ENCODE measurements at places on chromosomes 1 and 21.

DNA sequence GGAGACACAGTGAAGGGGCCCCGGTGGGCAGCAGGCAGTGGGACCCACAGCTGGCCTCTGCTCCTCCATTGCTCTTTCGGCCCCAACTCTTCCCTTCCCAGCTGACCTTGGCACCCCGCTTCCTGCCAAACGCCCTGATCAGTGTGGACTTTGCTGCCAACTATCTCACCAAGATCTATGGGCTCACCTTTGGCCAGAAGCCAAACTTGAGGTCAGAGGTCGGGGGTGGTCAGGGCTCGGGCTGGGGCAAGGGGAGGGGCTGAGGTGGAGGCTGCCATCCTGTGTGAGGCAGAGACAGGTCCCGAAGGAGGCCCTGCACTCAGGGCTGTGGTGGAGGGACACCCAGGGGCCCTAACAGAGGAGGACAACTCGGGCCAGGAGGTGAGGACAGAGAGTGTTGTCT, 13.7 kb downstream of the PODN start:
- DNase-seq, result no peak

DNA sequence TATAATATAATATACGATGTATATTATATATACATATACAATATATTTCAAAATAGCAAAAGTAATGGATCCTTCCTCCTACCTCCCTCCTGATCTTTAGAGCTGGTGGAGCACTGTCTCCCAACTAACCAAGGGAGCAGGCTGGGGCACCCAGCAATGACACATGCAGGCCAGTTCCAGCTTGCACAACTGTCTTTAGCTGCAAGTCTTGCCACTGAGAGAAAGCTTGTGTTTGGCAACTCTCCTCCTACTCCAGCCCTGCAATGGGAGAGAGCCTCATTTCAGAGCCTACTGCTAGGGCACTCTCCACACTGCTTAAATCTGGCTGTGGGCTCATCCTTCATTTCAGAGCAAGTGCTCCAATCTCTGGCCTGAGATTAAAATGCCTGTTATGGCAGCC, 469.8 kb upstream of the OLFM3 start:
- no peak for DNase-seq

GRCh38 chr1:162701286-162701685, 69.0 kb downstream of the DDR2 start:
- no peak for DNase-seq

GRCh38 chr1:118217141-118217838, 32.3 kb upstream of the SPAG17 start:
- DNase-seq, result no peak

GRCh38 chr1:25445993-25446538, 15.4 kb downstream of the MACO1 start:
- DNase-seq, result no peak

DNA sequence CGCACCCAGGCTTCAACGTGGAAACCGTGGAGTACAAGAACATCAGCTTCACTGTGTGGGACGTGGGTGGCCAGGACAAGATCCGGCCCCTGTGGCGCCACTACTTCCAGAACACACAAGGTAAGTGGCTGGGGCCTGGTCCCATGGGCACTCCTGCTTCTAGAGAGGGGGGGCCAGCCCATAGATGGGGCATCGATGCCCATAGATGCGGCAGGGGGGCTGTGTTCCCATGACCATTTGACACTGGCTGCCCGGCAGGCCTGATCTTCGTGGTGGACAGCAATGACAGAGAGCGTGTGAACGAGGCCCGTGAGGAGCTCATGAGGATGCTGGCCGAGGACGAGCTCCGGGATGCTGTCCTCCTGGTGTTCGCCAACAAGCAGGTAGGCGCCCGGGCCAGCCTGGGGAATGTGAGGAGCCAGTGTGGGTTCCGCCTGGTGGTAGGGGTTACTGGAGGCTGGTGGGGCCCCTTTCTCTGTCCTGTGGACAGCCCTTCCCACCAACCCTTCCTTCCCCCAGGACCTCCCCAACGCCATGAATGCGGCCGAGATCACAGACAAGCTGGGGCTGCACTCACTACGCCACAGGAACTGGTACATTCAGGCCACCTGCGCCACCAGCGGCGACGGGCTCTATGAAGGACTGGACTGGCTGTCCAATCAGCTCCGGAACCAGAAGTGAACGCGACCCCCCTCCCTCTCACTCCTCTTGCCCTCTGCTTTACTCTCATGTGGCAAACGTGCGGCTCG, 5.6 kb downstream of the C1orf35 start:
- DNase-seq, result no peak

- DNase-seq, result no peak
Observed at GRCh38 chr1:17282836-17283235, 25.2 kb upstream of the PADI4 start.

DNA sequence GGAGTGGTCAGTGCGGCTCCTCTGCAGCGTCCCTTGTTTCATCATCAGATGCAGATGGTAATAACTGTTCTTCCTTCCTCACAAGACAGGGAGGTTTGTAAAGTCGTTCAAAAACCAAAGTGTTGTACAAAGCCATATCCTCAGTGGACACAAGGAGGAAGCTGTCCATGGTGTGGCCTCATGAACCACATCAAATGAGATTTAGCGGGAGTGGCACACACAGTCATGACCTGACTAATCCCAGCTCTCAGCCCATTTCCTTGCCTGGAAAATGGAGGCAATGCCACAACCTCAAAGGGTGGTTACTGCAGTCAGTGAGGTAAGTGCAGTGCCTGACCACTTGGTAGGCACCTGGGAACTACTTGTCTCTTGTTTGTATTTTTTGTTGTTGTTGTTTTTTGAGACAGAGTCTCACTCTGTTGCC, 13.4 kb downstream of the ENTREP3 start:
- no peak for DNase-seq

DNA sequence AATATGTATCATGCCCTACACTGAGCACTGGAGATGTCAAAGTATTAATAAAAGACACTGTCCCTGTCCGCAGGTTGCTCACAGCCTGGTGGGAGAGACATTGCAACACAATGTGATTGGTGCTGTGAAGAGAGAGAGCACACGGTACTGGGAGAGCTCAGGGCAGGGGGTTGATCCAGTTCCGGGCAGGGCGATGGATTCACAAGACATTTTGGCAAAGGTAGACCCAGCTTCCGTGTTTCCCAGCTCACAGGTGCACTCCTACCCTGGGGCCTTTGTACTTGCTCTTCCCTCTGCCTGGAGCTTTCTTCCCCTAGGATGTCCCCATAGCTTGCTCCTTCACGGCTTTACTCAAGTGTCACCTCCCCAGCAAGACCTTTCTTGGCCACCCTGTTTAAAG, 1.4 kb downstream of the PLA2G5 start:
- no peak for DNase-seq

- DNase-seq, result no peak
Observed at GRCh38 chr1:204751883-204752687, 66.5 kb upstream of the LRRN2 start.

DNA sequence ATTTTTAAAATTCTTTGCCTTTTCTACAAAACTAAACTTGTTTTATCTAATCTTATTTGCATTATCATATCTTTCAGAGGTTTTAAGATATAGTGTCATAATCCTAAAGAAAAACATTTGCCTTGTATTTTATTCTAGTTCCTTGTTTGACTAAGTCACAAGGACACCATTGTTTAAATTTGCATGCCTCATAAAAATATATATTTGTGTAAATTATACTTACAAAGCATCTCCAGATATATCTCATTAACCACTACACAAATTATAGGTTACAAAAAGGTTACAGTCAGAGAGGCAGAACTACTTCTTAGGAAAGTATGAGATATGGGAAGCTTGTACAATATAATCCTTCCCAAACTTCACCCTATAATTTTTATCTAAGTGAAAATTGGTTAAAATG, 4.2 kb upstream of the RGS13 start:
- no peak for DNase-seq

DNA sequence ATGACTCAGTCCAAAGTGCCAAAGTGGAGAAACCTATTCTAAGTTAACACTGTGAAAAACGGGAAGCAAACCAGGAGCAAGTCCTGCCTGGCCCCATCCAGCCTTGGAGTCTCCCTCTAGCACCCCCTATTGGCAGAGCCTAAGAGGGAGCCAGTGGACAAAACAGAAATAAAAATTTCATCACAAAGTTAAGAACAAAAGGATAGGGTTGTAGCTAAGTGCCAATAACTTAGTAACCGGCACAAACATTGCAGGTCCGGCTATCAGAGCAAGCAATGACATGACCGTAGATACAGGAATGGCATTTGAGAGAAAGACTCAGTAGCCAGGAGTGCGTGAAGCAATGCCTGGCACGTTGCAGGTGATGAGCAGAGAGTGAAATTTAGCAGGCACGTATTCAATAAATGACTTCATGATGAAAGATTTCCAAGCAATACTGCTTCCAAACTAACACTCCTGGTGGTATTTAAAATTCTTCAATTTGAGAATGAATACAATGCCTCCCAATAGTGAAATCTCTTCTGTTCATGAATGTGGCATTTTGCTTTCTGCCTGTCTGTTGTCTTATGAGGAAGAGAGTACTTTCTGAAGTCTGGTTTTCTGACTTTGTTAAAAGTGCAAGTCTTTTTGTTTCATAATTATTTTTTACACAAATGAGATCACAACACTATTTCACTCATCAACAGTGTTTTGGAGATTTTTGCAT, 391.0 kb downstream of the OMA1 start:
- no peak for DNase-seq

DNA sequence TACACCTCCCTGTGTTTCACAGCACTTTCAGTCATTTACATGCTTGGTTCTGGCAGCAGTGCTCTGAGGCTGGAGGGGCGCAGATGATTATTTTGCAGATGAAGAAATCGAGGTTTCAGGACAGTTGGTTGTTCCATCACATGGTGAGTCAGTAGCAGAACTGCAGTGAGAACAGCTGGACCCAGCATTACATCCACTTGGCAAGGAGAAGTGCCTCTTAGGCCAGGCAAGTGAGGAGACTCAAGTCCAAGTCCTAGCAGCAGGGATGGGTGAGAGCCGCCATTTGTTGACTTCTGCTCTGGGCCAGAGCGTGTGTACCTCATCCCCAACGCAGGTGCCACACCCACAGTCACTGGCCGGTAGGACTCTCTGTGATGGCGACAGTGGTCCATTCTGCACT, 26.8 kb upstream of the EPHA8 start:
- DNase-seq, result no peak

GRCh38 chr1:228166170-228166936, 749 bp downstream of the IBA57 start:
- DNase-seq, result peak; percentile 49

GRCh38 chr1:25050165-25050564, 120.1 kb upstream of the RUNX3 start:
- no peak for DNase-seq

- DNase-seq, result no peak
Observed at GRCh38 chr1:4971666-4972065, 317.3 kb downstream of the AJAP1 start.

DNA sequence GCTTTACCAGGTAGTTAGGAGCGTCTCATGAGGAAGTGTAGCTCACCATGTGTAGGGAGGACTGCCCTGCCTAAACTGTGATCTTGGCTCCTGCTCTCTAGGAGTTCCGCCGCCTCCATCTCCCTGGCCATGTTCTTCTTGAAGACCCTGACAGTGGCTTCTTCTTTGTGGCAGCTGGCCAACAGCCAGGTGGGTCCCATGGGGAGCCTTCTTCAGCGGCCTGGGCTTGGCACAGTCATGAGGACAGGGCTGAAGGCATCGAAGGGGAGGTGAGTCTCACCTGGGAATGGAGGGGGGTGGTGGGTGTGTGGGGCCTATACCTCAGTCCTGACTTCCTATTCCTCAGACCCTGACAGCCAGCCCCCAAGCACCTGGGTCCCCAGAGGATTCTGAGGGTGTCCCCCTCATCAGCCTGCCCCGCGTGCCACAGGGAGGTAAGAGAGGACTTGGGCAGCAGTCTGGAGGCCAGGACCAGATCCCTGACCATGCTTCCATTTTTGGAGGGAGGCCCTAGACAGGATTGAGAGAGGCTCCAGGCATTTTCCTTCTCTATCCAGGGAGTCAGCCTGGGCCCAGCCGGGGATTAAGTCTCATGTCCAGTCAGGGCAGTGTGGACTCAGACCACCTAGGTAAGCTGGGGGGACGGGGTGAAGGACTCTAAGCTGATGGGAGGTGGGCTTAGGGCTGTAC, 21.4 kb downstream of the HYI start:
- DNase-seq, result no peak

DNA sequence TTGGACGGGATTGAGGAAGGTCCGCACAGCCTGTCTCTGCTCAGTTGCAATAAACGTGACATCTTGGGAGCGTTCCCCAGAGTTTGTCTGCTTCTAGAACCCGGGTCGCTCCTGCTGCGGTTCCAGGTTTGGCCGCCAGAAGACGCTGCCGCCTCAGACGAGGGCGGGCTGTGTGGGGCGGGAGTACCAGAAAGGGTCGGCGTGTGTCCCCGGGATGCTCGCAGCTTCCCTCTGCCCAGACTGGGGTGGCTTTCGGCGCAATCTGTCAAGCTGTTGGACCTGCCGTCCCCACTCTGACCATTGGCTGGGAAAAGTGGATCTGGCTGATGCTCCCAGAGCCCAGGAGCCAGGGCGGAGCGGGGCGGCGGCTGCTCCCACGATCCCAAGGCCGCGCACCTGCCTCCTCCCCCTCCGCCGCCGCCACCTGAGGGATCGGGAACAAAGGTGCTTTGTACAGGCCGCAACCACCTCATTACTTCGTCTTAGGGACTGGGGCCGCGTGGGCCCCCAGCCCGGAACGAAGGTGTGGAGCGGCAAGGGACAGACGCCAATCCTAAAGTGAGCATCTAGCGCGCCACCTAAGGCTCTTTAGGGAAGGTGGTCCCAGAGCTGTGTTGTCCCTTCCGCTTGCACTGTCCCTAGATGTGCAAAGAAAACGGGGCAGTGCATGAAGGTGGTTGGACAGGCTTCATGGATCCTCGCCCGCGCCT, 683 bp upstream of the EFNA4 start:
- peak; percentile 64 for DNase-seq

DNA sequence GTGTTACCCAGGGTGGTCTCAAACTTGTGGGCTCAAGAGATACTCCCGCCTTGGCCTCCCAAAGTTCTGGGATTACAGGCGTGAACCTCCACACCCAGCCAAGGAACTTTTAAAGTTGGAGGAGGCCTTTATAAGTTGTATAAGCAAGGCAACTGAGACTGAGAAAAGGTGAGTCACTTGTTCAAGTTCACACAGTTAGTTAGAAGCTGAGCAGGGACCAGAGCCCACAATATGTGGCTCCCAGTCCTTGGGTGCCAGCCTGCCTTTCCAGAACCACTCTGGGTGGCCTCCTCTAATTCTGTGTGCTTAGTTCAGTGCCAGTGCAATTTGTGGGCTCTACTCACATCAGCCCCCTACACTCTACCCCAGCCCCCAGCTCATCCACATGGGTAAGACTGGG, 3.7 kb downstream of the RAB25 start:
- no peak for DNase-seq

GRCh38 chr1:159779403-159779851, 1.3 kb upstream of the DUSP23 start:
- DNase-seq, result no peak

- DNase-seq, result no peak
Observed at GRCh38 chr1:241630899-241631298, 9.3 kb downstream of the CHML start.
